T-helper 22 cell (primary cell): ENCODE measurements at places on chromosomes 2 and 18.

DNA sequence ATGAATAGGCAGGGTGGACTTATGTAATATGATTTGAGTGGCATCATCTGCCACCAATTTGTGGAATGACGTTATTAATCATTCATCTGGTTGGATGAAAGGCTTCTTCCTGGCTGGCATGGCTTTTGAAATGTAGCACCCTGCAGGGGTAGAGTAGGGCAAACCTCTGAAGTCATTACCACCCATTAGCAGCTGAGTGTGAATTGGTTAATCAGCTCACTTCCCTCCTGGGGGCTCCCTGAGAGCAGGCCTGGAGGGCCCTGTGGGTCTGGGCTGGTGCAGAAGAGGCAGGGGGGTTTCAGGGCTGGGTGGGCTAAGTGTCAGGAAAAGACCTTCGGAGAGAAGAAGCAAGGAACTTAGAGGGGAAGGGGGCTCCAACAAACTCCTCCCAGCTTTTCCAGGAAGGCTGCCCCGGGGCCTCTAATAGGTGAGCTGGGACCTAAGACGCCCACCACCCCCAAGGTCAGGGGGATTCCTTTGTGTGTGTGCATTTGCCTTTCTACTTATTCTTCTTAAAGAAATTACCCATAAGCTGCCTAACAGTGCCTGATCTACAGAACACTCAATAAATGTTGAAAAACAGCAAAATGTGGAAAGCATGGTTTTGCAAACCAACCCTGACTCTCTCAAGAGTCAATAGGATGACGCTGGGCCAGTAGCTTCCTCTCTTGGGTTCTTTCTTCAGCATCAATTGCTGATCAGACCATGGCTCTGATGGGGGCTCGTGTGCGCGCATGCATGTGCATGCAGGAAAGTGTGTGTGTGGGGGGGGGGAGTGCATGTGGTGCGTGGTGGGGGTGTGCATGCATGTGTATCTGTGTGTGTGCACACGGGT lies 49.7 kb upstream of the ZNF516 start:
- no peak for DNase-seq

DNA sequence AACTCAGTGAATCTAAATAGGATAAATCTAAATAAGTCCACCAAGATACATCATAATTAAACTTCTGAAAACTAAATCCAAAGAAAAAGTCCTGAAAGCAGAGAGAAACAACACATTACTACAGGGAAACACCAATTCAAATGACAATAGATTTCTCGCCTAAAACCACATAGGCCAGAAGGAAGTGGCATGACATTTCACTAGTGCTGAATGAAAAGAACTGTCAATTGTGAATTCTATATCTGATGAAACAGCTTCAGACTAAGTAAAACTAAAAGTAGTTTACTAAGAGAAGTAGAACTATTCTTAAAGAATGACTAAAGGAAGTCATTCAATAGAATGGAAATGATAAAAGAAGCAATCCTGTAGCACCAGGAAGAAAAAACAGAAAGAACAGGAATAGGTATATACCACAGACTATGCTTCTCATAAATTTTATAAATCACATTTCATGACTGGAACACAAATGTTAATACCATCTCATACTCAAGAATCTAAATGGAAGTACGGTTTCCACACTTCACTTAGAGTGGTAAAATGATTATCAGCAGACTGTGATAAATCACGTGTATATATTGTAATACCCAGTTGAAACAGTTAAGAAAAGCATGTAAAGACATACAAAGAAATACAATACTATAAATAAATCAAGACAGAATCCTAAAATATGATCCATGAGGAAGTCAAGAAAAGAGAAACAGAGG lies 46.4 kb downstream of the ASXL2 start:
- no peak for DNase-seq

- DNase-seq = no peak
Observed at GRCh38 chr2:126221506-126221905, 434.5 kb upstream of the GYPC start.

GRCh38 chr18:49573835-49574234 lies 12.0 kb downstream of the LIPG start:
- DNase-seq = no peak

DNA sequence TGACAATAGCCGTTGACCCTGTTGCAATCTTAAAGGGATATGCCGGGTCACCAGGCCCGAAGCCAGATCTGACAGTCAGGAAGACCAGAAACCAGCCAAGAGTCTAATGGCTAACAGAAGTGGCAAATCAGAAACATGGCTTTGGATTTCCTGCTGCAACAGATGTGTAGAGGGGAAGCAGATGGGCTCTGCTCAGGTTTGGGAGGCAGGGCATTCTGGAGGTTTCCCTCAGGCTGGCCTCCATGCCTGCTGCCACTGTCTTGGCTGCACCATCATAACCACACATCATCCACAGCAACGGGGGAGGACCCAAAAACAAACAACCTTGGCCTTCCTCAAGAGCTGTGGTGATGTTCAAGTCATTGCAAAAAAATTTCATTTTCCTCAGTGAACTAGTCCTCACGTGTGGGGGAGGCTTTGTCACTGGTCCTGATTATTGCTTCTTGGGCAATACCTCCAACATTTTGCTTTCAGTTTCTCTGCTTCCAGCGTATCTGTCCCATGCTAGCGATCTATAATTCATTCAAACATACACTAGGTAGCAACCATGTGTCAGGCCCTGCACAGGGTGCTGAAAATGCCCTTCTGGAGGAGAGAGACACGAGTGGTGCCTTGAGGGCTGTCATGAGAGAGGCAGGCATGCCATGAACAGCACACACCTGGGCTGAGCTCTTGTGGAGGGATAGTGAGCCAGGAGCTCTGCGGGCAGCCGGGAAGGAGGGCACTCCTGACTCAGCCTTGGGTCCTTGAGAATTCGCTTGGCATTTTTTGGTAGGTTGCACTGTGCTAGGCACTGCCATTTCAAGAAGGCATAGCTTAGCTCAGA lies 48.2 kb upstream of the LGALSL start:
- no peak for DNase-seq

- no peak for DNase-seq
Observed at GRCh38 chr2:229137639-229138038, 133.4 kb downstream of the PID1 start.

DNA sequence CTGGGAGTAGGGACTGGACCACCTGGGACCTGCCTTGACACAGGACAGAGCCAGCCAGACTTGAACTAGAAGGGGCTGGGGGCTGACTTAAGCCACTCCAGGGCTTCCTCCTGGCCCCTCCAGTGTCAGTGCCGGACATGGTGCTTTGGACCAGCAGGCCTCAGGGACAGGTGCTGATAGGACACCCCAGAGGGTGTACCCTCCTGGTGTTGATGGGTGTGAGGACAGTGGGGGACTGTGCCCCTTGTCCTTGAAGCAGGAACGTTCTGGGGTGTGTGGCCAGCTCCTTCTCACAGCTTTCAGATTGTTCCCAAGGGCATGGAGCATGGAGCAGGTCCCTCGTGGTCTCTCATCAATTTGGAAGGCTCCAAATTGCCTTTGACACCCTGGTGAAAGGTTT lies 6.8 kb downstream of the MAL start:
- DNase-seq = no peak

DNA sequence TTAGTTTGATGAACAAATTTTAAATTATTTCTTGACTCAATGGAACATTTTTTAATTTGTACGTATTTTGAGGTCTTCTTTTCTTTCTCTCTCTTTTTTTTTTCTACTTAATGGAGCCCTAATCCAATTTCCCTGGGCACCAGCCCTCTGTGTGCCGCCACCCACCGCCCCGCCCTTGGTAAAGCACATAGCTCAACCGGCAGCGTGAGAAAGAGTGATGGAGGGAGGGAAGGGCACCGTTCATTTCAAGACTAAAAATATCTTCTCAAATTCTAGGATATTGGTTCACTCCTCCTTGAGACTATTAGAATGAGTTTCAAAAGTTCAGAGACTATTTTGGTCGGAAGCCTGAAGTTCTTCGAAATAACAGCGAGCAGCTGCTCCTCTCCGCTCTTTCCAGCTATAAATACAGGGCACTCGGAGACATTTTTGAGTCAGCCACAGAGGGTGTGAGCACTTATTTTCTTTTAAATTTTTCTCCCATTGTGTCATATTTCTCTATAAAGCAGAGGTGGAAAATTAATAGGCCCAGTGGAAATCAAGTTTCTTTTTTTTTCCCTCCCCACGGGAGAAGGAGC lies 731.7 kb upstream of the ID2 start:
- DNase-seq = no peak

DNA sequence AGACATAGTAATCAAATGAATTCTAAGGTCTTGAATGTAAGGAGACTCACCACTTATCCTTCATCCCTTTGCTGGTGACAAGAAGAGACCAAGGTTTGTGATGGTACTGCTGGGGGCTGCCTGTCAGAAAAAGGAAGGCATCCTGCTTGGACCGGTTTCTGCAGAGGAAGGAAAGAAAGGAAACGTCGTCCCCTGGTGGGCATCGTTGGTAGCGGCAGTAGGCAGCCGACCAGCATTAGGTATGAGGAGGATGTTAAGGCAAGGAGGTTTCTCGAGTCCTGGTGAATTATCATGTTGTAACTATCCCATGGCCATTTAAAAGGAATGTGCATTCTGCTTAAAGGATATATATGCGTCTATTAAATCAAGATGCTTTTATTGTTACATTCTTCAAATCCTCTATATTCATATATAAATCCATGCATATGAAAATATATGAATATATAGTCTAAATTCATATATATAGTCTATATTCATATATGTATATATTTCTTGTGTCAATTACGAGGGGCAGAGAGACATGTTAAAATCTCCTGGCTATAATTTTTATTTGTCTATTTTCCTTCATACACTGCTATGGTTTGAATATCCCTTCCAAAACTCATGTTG lies 94.4 kb upstream of the TGFA start:
- no peak for DNase-seq

GRCh38 chr2:160457588-160457987 lies 36.0 kb downstream of the RBMS1 start:
- no peak for DNase-seq

GRCh38 chr2:73250872-73251846 lies 17.1 kb downstream of the CCT7 start:
- no peak for DNase-seq

DNA sequence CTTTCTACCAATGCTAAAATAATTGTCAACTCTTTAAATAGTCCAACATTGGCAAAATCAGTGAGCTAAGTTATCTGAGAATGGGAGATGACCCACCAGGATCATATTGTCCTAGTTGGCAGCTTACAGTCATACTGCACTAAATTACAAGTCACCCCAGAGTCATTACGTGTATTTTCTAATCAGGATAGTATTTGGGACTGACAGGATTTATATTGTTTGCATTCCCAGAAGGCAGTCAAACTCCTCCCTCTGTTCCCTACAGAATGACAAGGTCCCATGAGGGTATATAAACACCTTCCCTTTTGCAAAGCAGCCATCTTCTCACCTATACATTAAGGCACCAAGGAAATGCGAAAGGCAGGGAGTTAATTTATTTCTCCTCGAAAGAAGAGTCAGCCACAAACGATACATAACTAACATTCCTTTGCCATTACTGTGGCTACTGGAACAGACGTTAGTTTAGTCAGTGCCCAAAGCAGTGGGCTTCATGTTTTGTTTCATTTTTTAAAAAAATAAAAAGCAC lies 125.3 kb downstream of the ANTXR1 start:
- DNase-seq = no peak

DNA sequence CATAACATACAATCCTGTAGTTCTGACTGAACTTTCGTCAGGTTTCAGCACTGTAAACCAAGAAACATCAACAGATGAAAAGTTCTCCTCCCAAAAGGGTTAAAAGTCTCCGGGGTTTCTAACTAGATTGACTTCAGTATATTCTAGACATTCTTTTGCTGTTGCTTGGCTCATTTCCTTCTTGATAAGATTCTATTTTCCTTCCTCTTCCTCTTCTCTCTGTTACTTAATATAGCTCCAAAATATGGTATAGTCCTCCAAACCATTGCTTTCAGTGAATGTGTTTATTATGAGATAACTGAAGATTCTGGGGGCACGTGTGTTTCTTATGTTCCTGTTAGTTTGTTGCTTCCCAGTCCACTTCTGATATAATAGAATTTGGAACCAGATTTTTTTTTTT lies 46.4 kb upstream of the MAP4K3 start:
- DNase-seq = no peak

DNA sequence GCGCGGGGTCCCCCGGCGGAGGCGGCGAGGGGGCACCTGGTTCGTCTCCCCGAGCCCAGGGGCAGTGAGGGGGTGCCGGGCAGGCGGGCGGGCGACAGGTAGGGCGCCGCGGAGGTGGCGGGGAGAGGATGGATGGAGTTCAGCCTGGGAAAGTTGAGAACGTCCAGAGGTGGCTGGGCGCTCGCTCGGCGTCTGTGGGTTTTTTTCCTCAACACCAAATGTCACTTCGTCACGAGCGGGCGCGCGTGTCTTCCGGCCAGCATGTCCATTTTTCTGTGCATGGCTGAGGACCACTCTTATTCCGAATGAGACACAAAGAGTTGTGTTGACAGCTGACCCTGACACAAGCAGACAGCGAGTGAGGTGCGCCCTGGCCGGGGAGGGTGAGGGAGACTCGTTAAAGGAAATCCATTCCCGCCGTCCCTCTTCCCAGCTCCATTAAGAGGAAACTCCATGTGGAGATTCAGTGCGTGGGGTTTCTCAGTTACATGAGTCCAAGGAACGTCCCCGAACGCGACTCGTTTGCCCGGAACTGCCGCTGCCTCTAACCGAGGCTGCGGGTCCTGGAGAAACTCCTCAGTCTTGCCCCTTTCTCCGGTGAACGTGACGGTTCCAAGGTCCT lies 859 bp downstream of the GREB1L start:
- no peak for DNase-seq

- DNase-seq = no peak
Observed at GRCh38 chr2:7866825-7867224, 815.0 kb upstream of the ID2 start.

DNA sequence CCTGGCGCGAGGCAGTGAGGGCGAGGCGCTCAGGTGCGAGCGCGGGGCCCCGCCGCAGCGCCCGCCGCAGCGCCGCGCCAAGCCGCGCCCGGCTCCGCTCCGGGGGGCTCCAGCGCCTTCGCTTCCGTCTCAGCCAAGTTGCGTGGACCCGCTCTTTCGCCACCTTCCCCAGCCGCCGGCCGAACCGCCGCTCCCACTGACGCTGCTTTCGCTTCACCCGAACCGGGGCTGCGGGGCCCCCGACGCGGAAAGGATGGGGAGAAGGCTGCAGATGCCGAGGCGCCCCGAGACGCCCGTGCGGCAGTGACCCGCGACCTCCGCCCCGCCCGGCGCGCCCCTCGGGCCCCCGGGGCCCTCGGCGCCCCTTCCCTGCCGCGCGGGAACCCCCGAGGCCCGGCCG lies 328 bp upstream of the INHBB start:
- DNase-seq = no peak

GRCh38 chr2:217387776-217388387 lies 528.0 kb upstream of the TNP1 start:
- DNase-seq = no peak

- no peak for DNase-seq
Observed at GRCh38 chr2:161134547-161135518, 25.4 kb upstream of the TANK start.

GRCh38 chr18:49359732-49360444 lies 100.6 kb downstream of the DYM start:
- DNase-seq = no peak

- DNase-seq = peak; percentile 13
Observed at GRCh38 chr2:216017365-216017764, 4.0 kb upstream of the MREG start.

GRCh38 chr18:22930089-22930713 lies 2.9 kb upstream of the RBBP8 start:
- DNase-seq = peak; percentile 47
